ENCODE measurements at places on chromosomes 16 and 17.

DNA sequence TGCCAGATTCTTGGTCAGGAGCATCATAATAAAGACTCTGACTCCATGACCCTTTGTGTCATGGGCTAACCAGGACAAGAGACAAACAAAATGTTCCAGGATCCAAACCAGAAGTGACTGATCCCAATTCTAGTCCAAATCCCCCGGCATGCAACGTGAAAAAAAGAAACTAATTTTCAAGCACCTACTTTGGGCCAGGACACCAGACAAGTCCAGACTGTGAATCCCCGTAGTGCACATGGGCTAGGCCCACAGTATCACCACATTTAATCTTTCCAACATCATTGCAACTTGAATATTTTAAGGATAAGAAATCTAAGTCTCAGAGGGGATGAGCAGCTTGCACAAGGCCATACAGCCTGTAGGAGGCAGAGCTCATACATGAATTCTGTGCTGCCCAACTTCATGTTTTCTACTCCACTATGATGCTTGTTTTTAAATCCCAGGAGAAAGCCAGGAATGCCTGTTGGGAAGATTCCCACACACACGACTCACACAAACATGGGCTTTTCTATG, 365.7 kb downstream of the NPIPA8 start:
- no peak for DNase-seq

- DNase-seq: no peak
These were observed 17.1 kb upstream of the PDXDC1 start for GRCh38 chr16:14957576-14958322.

GRCh38 chr16:57838161-57838560, 35.9 kb upstream of the KIFC3 start:
- peak; percentile 52 for DNase-seq

GRCh38 chr16:84548971-84549844, 44.7 kb upstream of the MEAK7 start:
- no peak for DNase-seq

GRCh38 chr17:219696-220095, 38.2 kb upstream of the DOC2B start:
- DNase-seq: no peak

GRCh38 chr17:61387011-61387410, 12.6 kb upstream of the TBX2 start:
- DNase-seq: no peak

- DNase-seq: no peak
These were observed 3.6 kb downstream of the SNTB2 start for GRCh38 chr16:69190598-69190997.
